Hindlimb muscle (tissue), 1 donor: ENCODE measurements at places on chromosomes 6 and 20.

GRCh38 chr20:53104884-53105283 lies 132.7 kb downstream of the TSHZ2 start:
- DNase-seq: no peak

- no peak for DNase-seq
Measured at GRCh38 chr20:63531686-63532448, 5.3 kb downstream of the PTK6 start.

- DNase-seq: no peak
Measured at GRCh38 chr6:45589367-45589766, 211.6 kb upstream of the SUPT3H start.

DNA sequence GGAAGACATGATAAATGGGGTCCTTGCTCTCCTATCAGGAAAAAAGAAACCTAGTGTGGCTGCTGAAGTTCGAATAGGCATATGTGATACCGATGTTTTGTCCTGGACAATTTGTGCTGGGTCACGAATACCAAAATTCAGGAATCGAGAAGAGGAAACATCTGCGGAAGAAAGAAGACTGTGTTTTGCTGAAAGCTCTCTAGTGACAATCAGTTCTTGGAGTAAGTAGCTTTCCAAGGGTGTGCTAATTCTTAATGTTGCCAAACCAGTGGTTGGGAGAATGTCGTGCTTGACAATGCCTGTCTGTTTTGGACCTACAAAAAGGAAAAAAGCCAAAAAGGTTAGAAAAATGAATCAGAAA lies 956.1 kb downstream of the PHF3 start:
- DNase-seq: peak; percentile 12

DNA sequence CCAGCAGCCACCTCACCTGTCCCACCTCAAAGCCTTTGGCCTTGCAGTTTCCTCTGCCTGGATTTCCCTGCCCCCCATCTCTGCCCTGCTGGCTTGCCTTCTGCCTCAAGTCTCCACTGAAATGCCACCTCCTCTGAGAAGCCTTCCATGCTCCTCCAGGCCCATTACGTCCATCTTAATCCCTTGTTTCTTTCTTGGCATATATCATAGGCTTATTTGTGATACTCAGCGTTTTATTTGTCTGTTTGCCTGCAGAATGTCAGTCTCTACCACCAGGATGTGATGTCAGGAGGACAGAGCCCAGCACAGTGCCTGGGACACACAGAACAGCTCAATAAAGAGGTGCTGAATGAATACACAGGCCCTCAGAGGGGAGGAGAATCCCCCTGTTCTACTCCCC lies 24.4 kb upstream of the TLDC2 start:
- no peak for DNase-seq

DNA sequence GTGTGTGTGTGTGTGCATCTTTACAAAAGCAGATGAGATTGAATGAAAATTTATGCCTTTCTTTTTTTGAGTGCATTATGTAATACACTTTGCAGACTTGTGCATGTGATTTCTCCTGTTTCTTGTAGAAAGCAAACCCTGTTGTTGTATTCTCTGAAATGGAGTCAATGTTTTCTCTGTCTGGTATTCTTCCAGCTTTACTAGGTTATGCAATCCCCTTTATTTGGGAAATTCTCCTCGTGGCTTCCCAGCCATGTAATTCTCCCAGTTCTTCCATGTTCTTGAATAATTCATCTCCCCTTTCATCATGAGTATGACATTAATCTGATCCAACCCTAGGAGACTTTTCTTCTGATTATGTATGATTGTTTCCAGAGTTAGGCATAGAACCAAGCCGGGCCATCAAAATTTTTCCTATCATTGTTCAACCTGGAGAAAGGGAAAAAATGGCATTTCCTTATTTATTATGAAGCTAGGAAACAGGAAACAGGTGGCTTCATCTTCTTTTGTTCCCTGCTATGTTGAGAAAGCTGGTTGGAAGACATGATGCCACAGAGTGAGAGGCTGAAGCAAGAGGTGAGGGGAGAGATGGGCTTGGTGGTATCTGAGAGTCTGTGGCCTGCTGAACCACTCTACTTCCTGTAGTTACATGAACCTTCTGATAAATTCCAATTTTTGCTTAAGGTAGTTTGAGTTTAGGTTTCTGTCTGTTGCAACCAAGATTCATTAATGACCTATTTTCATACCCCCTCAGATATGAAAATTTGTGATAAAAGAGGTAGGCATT lies 68.8 kb downstream of the PRL start:
- no peak for DNase-seq

GRCh38 chr6:20653085-20653479 lies 118.8 kb downstream of the CDKAL1 start:
- no peak for DNase-seq

DNA sequence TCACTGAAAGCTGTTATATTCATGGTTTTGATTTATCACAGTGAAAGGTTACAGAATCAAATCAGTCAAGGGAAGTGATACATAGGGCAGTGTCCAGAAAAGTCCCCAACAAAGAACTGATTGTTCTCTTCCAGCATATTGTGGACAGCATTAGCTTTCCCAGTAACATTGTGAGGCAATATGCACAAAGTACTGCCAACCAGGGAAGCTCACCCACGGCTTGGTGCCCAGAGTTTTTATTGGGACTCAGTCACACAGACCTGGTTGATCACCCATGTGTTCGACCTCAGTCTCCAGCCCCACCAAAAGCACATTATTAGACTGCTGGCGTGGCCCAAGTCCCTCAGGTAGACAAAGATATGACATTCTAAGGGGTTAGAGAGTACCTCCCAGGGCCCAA lies 76.0 kb downstream of the LCA5 start:
- no peak for DNase-seq

GRCh38 chr6:169251371-169251802 lies 2.3 kb downstream of the THBS2 start:
- DNase-seq: peak; percentile 63

GRCh38 chr6:93523365-93523764 lies 104.0 kb upstream of the EPHA7 start:
- DNase-seq: no peak

- no peak for DNase-seq
Measured at GRCh38 chr20:44113618-44114376, 73.2 kb downstream of the JPH2 start.
